HEK293T (cell line): ENCODE measurements at places on chromosomes 1 and 21.

DNA sequence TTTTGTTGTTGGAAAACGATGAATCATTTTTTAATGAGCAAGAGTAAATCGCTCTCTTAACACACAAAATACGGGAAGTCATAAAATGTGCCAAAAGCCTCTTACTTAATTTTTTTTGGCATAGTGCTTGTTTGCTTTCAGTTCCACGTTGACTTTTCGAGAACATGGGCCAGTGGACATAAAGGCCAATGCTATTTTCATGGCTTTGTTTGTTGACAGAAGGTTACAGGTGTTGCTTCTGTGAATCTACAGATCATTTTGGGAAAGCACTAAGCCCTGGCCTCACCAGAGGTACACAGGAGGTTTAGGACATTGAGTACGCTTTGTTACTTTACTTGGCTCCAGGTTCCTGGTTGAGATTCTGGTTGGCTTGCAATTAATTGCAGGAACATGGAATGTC, 199.4 kb upstream of the HMCN1 start:
- DNase-seq: no peak

- no peak for DNase-seq
Observed at GRCh38 chr21:46538262-46538661, 66.6 kb downstream of the S100B start.

DNA sequence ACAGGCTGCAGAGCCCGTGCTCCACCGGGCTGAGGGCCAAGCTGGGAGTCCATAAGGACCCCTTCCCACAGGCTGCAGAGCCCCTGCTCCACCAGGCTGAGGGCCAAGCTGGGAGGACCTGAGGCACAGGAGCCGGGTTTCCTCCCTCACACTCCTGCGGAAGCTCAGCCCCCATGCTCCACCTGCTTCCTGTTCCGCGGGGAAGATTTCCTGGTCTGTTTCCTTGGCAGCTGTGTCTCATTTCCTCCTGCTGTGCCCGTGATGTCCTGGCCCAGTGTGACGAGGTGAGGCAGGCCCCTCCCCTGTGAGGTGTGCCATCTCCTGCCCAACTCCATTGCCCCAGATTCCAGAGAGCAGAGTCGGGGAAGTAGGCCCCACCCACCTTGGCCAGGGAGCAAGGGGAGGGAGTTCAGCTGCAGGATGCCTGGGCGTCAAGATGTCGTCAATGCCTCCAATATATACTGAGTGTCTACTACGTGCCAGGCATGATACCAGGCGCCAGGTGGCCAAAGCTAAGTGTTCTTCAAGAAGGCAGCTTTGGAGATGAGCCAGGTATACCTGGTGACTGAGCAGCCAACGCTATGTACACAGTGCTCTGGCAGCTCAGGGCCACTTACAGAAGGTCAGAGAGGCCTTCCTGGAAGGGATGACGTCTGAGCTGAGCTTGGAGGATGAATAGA, 58.8 kb downstream of the NAV1 start:
- DNase-seq: no peak

GRCh38 chr1:168617974-168618750, 41.8 kb downstream of the XCL1 start:
- DNase-seq: no peak

- no peak for DNase-seq
Observed at GRCh38 chr1:213326281-213327016, 275.4 kb downstream of the RPS6KC1 start.

- DNase-seq: no peak
Observed at GRCh38 chr1:232865102-232865931, 60.1 kb downstream of the MAP10 start.

DNA sequence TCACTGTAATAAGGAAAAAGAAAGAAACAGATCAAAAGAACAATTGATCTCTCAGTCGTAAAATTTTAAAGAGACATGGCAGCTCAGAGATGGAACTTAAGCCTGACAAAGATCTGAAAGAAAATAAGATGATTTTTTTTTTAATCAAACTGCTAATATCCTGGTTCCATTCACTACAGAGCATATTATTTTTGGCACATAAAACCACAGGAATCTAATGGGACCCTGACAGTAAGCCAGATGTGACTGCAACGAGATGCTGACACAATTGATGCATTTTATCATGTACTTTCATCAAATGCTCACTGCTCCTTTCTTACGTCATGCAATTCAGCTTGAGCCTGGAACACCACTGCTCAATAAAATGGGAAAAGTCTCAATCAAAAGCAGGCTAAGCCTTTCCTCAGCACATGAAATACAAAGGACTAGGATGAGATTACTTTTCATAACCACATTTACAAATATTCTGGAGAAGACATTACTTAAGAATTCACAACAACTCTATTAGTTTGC, 16.6 kb downstream of the GPATCH2 start:
- no peak for DNase-seq

GRCh38 chr1:13443335-13443979, 33.2 kb downstream of the PRAMEF20 start:
- DNase-seq: no peak

DNA sequence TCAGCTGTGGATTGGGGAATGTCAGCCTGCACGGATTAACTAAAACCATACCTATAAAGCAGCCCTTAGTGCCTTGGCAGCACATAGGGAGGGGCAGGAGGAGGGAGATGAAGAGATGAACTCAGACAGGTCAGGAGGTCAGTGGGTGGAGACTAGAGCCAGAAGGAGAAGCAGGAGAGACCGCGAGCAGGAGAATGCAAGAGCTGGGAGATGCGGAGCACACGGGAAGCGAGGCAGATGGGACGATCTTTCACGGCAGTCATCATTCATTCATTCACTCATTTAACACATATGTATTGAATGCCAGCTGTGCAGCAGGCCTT, 41.9 kb downstream of the NEK2 start:
- no peak for DNase-seq

- DNase-seq: no peak
Observed at GRCh38 chr1:6143395-6143794, 36.7 kb downstream of the CHD5 start.

DNA sequence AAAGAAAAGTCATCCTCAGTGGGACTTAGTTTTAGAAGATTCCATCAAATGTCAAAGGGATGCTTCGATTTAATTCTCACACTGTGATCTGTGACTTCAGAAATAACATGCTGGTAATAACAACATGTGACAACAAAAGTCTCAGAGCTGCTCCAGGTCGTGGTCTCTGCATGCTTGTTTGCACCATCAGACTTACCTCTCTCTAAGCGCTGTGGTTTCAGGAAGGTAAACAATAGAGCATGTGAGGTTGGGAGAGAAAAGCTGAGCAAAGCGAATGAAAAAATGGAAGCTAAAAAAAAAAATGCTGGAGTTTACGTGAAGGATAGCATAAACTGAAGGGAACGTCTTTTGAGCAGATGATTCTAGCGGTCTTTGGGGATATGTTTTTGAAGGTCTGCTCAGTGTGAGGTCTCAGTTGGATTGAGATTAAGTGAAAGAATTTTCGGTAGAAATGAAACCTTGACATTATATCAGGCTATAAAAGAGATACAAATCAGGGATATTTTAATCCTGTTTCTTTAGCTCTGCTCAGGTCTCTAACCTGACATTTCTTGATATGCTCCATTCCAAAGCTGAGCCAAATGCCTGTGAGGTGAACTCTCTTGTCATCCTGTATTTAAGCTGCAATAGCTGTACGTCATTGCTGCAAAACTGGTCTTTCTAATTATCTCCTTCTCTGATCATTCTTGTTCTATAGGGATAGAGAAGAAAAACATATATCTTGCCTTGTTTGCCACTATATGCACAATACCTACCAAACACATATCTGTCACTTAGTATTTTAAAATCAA, 86.5 kb downstream of the C1orf21 start:
- DNase-seq: no peak

- no peak for DNase-seq
Observed at GRCh38 chr1:209783386-209783785, 973 bp downstream of the C1orf74 start.

- no peak for DNase-seq
Observed at GRCh38 chr1:101194746-101195145, 42.1 kb upstream of the S1PR1 start.

DNA sequence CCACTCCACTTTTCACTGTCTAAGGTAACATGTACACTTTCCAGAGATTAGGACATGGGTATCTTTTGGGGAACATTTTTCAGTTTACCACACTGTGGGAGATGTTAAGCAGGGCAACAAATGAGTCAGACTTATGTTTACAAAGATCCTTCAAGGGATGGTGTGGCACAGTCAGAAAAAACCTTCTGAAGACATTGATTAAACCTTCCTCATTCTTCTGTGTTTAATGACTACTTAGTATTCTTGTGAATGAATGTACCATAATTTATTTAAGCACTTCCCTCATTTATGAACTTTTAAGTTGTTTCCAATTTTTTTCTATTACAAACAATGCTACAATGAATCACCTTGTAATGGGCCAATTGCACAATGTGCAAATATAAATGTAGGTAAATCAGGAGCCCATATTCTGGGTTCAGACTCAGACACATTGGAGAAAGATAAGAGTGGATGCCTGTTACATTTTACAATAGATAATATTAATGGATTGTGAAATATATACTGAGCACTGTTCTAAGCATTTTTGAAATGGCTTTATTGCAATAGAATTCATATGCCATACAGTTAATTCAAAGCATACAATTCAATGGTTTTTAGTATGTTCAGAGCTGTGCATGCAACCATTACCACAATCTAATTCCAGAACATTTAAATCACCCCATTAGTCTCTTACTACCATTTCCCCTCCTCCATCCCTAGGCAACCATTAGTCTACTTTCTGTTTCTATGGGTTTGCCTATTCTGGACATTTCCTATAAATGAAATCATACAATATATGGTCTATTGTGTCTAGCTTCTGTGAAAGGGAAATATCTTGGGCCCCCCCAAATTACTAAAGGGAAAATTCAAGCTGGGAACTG, 1.9 kb upstream of the SFT2D2 start:
- DNase-seq: no peak

GRCh38 chr1:11151114-11151513, 38.0 kb upstream of the ANGPTL7 start:
- DNase-seq: no peak

GRCh38 chr1:63916485-63917360, 142.9 kb downstream of the ROR1 start:
- DNase-seq: no peak

DNA sequence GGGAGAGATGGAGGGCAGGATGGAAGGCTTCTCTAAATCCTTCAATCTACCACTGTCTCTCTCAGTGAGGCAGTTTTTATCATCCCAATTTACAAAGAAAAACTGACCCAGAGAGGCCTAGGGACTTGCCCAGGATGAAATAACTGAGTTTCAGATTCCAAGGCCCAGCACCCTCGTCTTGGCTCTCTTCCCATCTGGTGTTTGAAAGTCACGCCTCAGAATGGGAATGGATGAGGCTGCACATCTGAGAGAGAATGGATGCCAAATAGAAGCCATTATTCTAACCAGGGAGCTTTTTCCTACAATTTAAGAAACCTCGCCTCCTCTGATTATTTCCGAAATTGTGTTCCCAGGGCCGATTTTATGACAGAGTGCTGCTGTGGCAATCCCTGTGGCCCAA, 10.6 kb upstream of the KCNN3 start:
- DNase-seq: no peak

DNA sequence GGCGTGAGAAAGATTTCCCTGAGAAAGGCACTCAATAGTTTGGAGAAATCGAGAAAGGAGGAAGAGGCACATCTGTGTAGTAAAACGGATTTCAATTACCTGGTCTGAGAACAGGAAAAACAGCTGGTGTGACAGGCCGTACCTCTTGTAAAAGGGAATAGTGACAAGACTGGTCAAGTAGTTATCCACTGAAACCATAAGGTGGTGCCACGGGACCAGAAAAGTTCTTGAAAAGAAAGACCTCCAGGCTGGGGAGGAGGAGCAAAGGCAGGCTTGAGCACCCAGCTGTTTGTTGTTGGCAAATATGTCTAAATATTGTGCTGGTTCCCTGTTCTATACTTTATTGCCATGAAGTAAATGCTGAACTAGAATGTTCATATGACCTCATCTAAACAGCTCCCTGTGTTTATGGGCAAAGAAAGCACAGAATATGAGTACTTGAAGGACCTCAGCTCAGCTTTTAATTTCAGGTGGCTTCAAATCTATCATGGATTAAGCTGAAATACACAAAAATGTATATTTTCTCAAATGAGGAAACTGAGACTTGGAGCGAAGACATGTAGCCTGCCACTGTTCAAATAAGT, 4.0 kb downstream of the HAO2 start:
- peak; percentile 74 for DNase-seq

DNA sequence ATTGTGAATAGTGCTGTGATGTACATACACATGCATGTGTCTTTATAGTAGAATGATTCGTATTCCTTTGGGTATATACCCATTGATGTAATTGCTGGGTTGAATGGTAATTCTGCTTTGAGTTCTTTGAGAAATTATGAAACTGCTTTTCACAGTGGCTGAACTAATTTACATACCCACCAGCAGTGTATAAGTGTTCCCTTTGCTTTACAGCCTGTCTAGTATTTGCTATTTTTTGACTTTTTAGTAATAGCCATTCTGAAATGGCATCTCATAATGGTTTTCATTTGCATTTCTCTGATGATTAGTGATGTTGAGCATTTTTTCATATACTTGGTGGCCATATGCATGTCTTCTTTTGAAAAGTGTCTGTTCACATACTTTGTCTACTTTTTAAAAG, 54.5 kb upstream of the FAM78B start:
- no peak for DNase-seq

- no peak for DNase-seq
Observed at GRCh38 chr1:211742889-211743529, 67.6 kb upstream of the NEK2 start.

GRCh38 chr1:120178799-120179756, 2.8 kb upstream of the SEC22B start:
- peak; percentile 4 for DNase-seq

- no peak for DNase-seq
Observed at GRCh38 chr1:223759273-223759672, 46.9 kb downstream of the CAPN2 start.

GRCh38 chr1:11027316-11027715, 14.9 kb downstream of the TARDBP start:
- no peak for DNase-seq

GRCh38 chr1:15610167-15610566, 7.1 kb upstream of the DDI2 start:
- no peak for DNase-seq

DNA sequence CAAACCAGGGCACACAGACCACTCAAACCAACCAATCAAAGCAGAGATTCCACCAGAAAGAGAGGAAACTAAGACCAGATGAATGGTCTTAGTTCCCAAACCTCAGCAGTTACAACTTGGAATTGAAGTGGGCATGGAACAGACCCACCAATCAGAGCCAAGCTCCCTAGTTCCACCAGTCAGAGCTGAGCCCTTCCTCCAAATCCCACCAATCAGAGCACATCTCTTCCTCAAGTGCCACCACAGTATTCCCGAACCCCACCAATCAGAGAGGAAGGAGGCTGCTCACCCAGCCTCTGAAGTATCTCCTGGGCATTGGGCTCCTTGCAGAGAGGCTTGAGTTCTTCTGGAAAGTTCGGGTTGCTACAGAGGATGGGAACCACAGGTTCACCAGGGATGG, 1.4 kb downstream of the GUCA2A start:
- DNase-seq: no peak
